ENCODE measurements at places on chromosomes 12 and 14.
A peak's percentile ranks its signal among the peaks of the same experiment; 100 is the strongest.

DNA sequence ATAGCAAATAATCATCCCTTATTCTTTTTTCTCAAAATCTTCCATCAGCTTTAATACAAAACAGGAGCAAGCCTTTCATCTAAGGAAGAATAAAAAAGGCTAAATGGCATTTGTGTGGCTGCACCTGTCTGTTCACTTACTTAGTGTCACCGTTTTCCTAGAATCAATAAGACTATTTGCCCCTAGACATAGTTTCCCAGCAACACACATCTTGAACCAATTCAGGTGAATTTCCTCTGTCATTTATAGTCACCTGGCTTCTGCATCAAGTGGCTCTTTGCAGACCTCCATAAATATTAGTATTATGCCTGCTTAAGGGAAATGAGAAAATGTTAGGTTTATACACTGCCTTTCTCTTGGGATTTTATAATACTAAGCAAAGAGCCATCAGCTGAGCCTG is 17.4 kb upstream of the GCH1 start:
- DNase-seq = no peak

DNA sequence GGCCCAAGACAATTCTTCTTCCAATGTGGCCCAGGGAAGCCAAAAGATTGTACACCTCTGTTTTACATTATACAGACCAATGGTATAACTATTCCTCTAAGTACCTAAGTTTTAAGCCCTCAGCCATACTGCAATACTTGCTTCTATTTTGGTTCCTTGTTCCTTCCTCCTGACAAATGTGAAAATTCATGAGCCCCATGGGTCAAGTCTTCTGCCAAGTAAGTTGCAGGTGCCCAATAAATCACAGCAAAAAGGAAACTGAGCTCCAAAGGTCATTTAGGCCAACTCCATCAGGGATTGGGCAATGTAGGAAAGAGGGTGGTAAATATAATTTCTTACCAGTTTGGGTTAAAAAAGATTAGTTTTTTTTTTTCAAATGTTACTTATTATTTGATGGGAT is 57.7 kb upstream of the NPFF start:
- no peak for DNase-seq

DNA sequence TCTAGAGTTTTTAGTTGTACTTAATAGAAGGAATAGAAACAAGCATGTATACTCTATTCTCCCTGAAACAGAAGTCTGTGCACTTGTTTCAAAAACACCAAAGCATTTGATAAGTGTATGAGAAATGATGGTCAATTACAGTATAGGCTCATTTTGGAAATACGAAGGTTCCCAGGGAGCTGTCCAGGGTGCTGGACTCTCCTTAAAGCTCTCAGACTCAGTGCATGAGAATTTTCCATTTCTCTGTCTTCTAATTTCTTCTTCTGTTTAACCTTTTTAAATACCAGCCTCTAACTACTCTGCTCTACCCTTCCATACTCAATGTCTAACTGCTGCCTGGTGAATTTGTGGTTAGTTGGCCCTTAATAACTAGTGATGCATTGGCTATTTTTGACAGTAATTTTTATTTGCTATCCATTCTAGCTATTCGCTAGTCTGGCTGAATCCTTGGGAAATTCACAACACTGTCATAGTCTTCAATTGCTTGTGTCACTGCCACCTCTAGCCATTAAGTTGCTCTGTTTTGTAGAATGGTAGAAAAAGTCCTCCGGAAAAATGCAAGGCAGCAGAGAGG is 229.2 kb downstream of the NRXN3 start:
- peak; percentile 12 for DNase-seq

GRCh38 chr14:74848768-74849167 is 27.2 kb downstream of the PROX2 start:
- DNase-seq = no peak

DNA sequence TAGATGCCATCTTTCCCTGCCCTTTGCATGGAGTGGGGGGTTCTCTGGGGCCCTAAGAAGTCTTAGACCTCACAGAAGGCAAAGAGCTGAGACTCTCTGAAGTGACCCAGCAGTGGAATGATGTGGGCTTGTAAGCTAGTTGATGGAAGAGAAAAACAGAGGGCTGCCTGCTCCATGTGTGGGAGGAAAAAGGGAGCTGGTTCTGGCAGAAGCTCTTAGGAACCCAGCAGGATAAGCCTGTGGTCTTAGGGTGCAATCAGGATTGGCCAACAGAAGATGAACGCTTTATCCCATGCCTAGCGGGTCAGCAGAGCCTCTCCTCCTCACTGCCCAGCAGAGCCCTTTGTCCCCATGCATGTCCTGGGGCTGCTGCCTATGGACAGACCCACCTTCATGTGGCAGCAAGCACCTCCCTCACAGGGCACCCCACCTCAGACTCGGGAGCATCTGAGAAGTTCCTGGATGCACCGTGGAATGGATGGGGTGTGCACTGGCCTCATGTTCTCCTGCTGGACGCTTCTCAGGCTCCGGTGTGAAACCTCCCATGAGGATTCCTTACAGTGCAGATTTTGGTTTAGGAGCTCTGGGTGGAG is 152.7 kb downstream of the ADGRD1 start:
- DNase-seq = no peak

- DNase-seq = no peak
These were observed 201.4 kb downstream of the C12orf50 start for GRCh38 chr12:87827638-87828264.

DNA sequence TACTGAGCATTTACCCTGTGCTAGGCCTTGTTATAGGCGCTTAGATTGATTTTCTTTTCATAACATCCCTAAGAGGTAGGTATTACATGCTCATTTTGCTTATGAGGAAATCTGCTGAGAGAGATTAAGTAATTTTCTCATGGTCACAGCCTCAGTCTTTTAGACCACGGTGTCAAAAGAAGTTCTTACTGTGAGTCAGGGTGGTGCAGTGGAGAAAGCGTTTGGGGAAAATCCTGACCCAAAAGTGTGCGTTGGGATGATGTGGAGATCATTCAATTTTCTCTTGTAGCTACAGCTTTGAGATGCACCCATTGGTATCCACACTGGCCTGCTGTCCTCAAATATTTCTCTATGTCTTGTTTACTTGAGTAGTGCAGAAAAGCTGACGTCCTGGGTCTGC is 8.2 kb downstream of the ANG start:
- DNase-seq = no peak

Measured in stromal cell of bone marrow (primary cell).